ENCODE measurements at places on chromosomes 2 and 18.

DNA sequence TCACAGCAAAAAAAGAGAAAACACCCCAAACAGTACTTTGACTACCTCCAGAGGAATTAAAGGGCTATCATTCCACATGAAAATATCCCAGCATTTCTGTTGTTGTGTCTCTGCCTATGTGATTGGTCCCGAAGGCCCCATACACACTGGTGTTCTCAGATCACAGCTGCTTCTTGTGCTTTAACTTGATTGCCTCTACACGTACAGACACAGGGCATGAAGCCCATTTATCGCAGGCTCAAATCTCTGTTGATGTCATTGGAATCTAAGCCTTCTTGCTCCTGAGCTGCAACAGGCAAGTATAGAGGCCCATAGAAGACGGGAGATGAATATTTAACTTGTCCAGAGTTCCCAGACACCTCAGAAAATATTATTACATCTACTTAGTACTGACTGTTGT is 405.2 kb downstream of the NCKAP5 start:
- no peak for DNase-seq

- no peak for DNase-seq
These were observed 94.8 kb upstream of the CXCR4 start for GRCh38 chr2:136212426-136213378.

DNA sequence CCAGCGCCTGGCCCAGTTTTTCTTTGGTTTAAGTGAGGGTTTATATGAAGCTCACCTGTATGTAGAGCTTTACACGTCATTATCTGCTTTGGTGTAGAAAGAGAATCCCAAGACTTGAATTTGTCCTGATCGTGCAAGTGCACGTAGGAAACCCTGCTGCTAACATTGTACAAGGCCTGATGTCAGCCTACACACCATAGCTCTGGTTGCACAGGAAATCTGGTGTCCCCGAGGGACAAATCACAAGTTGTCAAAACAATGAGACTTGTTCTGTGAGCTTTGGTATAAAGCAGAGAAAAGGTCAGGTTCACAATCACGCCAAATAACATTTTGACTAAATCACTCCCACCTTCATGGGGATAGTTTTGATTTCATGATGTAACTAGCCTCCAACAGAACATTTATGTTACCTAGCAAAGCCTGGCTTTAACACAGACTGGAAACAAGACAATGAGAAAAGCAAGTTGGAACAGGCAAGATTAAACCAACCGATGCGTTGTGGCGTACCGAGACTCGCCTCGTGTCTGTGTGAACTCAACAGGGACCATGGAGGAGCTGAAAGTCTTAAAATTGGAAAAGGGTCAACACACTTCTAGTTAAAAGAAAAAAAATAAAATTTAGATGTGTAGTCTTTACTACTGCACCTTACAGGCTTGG is 41.4 kb downstream of the ZAP70 start:
- DNase-seq = no peak

DNA sequence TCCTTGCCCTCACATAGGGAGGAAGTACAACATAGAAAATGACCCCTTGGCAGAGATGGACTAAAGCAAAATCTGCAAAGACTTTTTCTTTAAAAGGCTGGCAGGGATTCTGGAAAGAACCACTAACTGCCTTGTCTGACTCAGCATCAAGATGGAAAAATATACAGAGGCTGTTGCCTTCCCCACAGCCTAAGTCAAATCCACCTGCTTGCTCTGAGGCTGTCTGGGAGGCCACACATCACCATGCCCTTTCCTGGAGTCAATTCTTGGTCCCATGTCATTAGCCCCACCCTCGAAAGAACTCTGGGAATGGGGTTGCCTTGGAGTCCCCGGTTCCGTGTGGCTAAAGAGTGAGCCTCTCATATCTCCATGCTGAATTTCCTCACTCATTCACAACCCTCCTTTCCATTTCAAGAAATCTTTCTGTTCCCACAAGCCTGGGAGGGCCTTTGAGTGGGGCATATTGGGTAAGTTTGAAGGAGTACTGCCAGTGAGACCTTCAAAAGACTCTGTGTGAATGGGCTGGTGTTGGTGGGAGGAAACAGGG is 39.4 kb downstream of the BMP10 start:
- no peak for DNase-seq

DNA sequence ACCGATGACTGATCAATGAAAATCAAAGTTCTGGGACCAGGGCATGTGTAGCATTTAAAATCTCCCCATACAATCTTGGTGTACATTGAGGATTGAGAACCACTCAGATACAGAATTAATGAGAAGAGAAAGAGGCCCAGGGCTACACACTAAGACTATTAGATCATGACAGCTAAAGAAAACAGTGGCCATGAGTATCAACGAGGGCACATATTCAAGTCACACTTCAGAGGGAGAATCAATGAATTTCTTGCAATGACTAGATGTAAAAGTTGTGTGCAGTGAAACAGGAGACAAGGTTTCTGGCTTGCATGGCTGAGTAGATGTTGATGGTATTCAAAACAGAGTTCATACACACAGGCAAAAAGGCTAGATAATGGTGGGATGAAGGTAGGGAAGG is 29.1 kb downstream of the METTL8 start:
- no peak for DNase-seq

- no peak for DNase-seq
These were observed 16.6 kb upstream of the HRH4 start for GRCh38 chr18:24443870-24444269.

GRCh38 chr2:15583826-15584225 is 7.8 kb upstream of the DDX1 start:
- no peak for DNase-seq

- no peak for DNase-seq
These were observed 13.9 kb downstream of the ADAM23 start for GRCh38 chr2:206457188-206457634.

GRCh38 chr18:27785815-27786471 is 391.0 kb downstream of the CDH2 start:
- no peak for DNase-seq

GRCh38 chr18:57436191-57436964 is 1.2 kb downstream of the ONECUT2 start:
- no peak for DNase-seq

DNA sequence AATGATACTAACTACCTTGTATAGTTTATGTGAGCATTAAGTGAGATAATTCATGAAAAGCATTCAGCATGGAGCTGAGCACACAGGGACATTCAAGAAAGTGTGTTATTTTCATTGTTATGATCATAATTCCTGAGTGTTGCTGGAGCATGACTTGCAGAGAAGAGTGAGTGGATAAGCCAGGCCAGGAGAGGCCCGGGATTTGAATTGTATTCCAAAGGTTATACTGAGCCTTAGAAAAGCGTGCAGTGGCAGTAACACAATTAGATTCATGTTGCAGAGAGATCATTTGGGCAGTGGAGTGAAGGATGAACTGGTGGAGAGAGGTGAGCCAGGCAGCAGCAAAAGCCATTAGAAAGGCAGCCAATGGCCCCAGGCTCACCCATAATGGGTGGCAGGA is 142.9 kb upstream of the SH3BP4 start:
- DNase-seq = no peak

DNA sequence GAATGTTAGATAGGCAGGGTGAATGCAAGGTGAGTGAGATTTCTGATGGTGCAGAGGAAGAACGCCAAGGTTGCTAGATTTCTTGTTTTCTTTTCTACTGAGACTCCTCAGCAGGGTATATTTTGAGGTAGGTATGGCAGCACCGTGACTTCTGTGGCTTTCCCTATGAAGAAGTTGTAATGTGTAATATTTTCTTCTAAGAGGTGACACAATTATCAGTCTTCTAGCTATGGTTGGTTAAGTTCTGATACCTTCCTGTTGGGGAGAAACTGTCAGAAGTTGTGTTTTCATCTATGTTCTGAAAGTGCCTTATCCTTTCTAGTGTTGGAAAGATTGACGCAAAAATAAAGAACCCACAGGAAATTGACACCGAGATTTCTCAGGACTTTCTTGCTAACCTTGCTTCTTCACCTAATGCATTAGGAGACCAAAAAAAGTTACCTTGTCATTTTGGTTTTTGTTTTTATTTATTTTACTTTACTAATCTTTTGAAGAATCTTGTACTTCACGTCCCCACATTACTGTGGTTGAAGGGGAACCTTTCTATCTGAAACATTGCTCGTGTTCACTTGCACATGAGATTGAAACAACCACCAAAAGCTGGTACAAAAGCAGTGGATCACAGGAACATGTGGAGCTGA is 11.9 kb downstream of the IL18R1 start:
- DNase-seq = no peak

GRCh38 chr2:232929303-232930058 is 59.4 kb downstream of the SNORC start:
- no peak for DNase-seq

GRCh38 chr18:63779386-63779785 is 4.2 kb downstream of the SERPINB7 start:
- DNase-seq = no peak

GRCh38 chr2:197198890-197199289 is 111.7 kb downstream of the ANKRD44 start:
- DNase-seq = peak; percentile 68

GRCh38 chr18:28007841-28008240 is 169.1 kb downstream of the CDH2 start:
- no peak for DNase-seq

DNA sequence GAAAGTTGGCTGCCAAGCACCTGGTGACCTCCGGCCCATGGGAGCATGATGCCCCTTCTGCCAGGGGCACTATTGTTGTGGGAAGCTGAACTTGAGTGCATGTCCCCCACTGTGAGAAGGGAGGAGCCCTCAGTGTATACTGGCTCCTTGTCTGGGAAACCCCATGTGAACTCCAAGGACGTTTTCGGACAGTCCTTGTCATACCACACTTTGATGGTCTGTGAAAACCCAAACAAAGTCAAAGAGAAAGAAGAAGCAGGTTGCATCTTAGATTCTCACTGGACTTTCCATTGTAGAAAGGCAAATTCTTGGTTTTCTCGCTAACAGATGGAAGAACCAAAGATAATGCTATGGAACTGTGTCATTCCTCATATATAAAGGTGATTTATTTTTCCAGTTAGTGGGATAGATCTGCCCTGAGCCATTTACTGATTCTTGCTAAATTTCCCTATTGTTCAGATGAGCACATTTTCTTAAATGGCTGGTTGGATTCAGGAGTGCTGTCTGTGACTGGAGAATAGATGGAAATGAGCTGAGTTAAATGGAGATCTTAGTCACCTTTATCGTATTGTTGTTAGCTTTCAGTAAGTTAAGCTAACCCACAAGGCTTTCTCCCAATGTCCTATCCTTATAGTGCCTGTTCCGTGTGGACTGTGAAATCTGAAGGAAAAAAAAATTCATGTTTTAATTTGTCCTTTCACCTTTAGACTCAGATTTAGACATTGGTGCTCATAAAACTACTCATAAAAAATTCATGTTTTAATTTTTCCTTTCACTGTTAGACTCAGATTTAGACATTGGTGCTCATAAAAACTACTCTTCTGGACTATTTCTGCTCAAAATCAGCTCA is 166.6 kb downstream of the ACTR3 start:
- DNase-seq = no peak

DNA sequence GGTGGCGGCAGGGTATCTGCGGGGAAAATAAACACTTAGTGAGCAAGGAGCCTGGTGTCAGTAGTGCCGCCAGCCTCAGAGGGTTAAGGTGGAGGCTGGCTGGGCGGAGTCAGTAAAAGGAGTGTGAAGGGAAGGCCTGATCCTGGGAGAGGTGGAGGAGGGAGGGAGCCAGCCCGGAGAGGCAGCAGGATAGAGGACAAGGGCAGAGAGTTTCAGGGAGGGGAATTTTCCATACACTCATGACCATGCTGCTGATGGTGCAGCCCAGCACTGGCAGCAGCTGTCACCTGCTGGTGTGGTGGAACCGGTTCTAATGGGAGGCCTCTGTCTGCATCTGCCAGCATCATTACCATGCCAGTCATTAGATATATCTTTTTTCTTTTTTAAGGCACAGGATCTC is 2.0 kb upstream of the TEX44 start:
- no peak for DNase-seq

GRCh38 chr2:173238385-173238784 is 116.3 kb upstream of the CDCA7 start:
- DNase-seq = no peak

- DNase-seq = no peak
These were observed 34.2 kb upstream of the CTDP1 start for GRCh38 chr18:79645291-79645983.

GRCh38 chr18:63264871-63265270 is 54.7 kb downstream of the BCL2 start:
- DNase-seq = no peak

- DNase-seq = no peak
These were observed 366.4 kb downstream of the XIRP2 start for GRCh38 chr2:167254721-167255120.

DNA sequence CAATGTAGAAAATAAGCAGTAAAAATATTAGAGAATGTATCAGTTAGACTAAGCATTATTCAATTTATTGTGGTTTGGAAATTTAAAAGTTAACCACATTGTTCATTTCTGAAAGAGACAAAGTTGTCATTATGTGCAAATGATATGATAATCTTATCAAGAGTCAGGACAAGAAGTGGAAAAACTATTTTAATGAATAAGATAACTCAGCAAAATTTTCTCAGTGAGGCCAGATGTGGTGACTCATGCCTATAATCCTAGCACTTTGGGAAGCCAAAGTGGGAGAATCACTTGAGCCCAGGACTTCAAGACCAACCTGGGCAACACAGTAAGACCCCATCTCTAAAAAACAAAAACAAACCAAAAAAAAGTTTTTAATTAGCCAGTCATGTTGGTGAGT is 39.5 kb upstream of the CERS6 start:
- DNase-seq = no peak

DNA sequence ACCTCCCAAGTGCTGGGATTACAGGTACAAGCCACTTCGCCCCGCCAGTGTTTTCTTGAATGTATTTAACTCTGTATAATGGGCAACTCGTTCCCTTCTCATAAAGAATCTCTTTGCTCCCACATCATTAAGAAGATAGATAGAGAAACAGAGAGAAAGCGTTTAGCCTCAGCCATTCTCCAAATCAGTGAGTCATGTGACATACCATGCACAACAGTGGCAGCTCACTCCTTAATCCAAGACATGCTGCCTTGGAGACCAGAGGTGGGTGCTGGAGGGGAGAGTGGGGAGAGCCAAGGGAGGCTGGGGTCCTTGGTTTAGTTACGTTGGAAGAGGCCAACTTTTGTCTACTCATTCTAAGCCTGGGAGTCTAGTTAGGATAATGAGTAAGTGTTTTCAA is 54.7 kb downstream of the TGIF1 start:
- DNase-seq = no peak

DNA sequence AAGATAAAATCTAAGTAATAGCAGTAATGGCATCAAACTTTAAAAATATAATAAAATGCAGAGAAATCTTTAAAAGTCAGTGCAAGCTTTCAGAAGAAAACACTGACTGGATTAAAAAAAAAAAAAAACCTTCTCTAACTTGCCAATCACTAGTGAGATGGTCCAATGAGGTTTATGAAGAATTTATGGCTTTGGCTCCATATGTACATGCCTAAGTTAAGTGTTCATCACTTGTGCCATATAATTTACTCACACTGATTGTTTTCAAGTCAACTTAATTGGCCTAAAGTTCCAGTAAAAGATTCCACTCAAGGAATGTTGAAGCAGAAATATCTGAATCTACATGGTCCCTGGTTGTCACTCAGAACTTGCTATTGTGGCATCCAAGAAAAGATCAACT is 40.7 kb upstream of the RAB27B start:
- no peak for DNase-seq

GRCh38 chr2:227813229-227813561 is 447 bp upstream of the CCL20 start:
- DNase-seq = no peak

GRCh38 chr2:111704246-111704645 is 179.7 kb downstream of the ANAPC1 start:
- DNase-seq = no peak
